ENCODE measurements at places on chromosomes 6 and 20.

DNA sequence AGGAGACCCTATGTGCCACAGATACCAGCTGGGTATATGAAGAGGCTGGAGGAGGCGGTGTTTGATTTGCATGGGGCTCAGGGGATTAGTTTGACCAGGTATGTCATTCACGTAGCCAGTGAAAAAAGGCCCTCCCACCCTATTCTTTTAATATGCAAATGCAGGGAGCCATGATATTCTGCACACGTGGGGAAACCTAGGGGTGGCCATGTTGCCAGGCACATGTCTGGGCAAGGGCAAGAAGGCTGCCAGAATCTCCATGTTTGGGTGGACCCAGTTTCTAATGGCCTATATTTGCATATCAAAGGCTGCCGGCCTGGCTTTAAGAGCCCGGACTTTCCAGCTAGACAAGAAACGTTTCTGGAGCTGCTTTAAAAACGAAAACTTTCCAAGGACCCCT lies 60.4 kb downstream of the SOX4 start:
- no peak for DNase-seq

GRCh38 chr20:41533537-41534136 lies 84.5 kb downstream of the CHD6 start:
- no peak for DNase-seq

GRCh38 chr6:776528-776931 lies 83.6 kb upstream of the EXOC2 start:
- no peak for DNase-seq

DNA sequence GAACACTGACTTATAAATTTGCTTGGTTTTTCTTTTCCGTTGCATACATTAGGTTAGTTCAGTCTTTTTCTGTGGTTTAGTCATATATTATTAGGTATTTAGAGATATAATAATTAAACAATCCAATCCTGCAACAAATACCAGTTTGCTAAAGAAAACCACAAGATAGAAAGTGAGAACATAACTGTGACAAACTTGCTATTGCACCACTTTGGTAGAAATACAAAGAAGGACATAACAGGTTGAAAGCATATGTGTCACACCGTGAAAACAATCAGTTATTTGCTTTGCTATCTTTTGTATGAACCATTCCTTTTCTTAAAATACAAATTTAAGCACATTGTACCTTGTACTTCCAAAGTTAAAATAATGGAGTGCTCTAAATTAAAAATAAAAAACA lies 42.0 kb upstream of the KCNQ5 start:
- DNase-seq: no peak

GRCh38 chr6:139895205-139895793 lies 520.9 kb upstream of the CITED2 start:
- DNase-seq: no peak

- DNase-seq: no peak
Measured at GRCh38 chr6:14489445-14489844, 371.9 kb downstream of the CD83 start.

DNA sequence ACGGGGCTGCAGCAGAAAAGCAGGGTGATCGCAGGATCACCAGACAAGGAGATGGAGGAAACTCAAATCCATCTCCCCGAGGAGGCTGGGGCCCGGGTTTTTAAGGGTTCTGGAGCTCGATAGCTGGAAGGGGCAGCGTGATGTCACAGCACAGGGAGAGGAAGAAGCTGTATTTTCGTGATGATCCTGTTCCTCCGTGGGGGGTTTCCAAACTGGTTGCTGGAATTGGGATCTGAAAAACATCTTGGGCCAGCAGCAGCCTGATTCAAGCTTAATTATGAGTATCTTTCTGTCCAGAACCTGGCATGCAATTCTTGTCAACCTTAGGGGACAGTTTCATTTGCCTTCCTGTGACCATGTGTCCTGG lies 4.1 kb downstream of the CST7 start:
- DNase-seq: peak; percentile 4

DNA sequence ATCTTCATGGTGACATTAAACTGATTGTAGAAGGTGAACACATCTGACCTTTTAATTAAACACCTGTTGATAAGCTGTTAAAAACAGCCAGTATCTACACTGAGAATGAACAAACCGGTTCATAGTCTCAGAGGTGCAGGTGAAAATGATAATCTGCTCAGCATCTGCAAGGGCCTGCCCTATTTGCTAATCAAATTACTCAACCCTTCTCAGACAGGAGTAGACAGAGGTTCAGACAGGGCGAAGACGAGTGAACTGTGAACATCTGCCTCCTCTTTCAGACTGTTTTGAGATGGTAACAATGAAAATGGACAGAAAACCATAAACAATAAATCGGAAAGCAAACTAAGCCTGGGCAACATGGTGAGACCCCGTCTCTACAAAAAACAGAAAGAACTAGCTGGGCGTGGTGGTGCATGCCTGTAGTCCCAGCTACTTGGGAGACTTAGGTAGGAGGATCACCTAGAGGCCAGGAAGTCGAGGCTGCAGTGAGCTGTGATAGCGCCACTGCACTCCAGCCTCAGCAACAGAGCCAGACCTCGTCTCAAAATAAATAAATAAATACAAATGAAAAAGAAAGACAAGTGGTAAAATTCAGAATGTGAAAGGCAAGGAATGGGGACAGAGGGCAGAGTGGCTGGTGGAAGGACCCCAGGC lies 55.9 kb downstream of the NINL start:
- DNase-seq: no peak

DNA sequence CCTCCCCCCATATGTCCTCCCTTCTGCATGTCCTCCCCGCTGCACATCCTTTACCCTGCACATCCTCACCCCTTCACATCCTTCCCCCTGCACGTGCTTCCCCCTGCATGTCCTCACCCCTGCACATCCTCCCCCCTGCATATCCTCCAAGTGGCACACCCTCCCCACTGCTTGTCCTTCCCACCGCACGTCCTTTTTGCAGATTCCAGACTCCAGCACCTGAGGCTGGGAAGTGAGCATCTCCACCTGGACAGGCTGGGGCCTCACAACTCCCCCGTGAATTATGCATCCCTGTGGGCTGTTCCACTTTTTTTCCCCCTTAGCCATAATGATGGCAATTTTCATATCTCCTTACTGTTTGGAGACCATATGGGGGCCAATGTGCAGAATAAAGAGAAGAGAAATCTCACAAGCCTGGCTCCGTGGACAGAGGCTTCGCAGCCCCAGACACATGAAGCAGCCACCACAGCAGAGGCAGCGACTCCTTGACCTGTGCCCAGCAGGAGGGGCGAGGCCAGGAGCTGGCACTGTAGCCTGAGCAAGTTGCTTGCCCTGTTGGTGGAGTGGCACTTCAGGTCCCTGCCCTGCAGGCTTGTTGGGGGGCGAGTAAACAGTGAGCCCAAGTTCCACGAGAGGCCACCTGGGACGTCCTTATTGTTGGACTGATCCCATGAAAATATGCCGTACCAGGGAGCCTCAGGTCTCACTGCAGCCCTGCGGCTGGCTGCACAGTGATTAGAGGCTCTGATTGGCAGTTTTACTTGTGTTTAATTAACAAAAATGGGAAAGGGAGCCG lies 113.1 kb downstream of the SYNDIG1 start:
- DNase-seq: no peak

- no peak for DNase-seq
Measured at GRCh38 chr20:1959156-1959555, 34.7 kb downstream of the PDYN start.

DNA sequence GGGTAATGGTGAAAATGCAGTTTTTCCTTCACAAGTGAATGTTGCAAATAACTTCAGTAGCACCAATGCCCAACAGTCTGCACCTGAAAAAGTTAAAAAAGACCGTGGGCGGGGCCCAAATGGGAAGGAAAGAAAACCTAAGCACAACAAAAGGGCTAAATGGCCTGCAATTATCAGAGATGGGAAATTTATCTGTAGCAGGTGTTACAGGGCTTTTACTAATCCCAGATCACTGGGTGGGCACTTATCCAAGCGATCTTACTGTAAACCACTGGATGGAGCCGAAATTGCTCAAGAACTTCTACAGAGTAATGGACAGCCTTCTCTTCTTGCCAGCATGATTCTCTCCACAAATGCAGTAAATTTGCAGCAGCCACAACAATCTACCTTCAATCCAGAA lies 64.8 kb upstream of the SMIM8 start:
- DNase-seq: no peak

DNA sequence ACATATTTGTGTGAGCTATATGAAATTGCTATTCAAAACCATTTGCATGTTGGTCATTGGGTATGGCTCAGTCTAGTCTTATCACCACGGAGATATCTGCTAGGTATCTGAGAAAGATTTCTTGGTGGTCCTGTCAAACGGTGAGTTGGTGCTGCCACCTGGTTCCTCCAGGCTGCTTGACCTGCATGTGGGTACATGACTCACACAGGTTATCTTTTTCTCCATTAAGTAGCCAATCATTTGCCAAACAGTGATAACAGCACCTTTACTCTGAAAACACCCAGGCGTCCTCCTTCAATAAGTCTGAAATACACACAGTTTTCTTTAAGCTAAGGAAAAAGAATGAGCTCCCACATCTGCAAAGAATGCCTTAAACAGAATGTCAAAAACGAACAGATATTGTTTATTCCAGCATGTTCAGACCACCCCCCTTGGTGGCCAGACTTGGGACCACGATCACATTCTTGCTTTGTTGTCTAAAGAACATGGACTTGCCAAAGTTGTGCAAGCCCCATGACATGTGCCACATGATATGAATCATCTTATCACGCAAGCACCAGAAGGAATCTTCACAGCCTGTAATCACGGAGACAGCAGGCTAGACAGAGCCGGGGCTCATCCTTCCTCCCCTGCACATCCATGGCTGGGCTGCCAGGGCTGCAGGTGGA lies 200.7 kb upstream of the THBS2 start:
- DNase-seq: no peak

DNA sequence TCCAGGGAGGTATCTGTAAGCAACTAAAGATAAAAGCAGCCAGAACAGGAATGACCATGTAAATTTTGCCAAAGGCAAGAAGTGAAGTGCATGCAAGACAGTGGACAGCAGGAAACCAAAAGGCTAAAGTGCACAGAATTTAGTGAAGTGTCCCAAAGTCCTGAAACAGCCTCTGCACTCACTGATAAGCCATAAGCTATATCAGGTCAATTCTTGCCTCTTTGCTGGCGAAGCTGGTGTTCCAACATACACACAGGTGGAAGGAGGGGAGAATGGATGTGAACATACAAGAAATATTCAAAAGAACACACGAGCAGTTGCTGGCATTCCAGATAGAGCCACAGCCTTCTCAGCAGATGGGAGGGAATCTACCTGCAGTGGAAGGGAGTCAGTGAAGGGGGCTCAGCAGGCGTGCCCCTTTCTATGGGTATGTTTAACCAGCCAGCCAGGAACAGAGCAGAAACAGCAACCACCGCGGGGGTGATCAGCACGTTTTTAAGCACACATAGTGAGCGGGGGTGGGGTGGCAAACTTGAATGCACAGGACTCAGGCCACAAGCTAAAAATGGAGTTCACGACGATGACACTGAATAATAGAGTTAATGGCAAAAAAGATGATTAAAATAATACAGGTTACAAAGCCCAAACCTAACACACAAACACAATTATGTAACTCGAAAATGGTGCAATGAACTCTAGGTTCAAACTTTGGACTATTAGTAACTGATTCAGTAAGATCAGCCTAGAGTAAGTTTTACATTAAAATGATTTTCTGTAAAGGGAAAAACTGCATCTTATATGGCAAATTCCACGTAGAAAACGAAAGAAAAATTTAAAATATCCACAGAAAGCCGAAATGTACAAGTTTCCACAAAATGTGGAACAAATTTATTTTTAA lies 1.2 kb downstream of the ECI2 start:
- DNase-seq: peak; percentile 71

DNA sequence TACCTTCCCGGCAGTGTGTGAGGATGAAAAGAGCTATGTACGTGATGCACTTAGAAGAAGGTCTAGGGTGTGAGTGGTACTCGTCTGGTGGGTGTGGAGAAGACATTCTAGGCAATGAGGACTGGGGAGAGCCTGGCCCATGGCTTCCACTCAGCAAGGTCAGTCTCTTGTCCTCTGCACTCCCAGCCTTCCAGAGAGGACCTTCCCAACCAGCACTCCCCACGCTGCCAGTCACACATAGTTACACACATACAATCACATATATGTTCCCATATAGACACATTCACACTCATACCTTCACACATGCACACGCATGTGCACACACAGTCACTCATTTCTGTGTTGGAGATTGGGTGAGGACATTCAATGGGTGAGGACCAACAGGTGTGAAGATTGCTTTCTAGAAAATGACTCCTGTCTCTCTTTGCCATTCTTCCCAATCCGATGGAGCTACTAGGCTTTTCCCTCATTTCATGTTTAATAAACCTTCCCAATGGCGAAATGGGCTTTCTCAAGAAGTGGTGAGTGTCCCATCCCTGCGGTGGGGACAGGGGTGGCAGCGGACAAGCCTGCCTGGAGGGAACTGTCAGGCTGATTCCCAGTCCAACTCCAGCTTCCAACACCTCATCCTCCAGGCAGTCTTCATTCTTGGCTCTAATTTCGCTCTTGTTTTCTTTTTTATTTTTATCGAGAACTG lies 30.4 kb downstream of the SRSF3 start:
- DNase-seq: no peak

DNA sequence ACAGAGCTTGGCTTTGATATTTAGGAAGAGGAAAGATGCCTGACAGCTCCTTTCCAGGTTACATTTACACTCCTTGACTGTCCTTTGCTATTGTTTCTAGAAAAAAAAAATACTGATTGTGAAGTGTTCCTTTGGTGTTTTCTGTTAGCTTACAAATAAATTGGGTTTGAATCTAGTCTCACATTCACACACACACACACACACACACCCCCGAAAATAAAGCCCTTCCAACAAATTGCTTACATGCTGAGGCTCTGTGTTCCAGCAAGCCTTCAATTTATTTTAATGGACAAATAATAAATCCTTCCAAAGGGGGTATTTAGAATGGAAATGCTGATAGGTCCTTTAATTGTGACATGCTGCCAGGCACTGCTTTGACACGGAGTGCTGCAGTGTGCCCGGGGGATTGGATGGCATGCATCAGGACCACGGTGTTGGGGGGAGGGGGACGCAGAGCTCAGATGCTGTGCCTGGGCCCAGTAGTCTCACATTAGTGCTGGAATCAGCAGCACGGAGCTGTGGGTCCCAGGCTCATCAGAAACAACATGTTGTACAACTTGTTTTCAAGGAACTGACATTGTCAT lies 199.9 kb downstream of the CD83 start:
- DNase-seq: no peak

DNA sequence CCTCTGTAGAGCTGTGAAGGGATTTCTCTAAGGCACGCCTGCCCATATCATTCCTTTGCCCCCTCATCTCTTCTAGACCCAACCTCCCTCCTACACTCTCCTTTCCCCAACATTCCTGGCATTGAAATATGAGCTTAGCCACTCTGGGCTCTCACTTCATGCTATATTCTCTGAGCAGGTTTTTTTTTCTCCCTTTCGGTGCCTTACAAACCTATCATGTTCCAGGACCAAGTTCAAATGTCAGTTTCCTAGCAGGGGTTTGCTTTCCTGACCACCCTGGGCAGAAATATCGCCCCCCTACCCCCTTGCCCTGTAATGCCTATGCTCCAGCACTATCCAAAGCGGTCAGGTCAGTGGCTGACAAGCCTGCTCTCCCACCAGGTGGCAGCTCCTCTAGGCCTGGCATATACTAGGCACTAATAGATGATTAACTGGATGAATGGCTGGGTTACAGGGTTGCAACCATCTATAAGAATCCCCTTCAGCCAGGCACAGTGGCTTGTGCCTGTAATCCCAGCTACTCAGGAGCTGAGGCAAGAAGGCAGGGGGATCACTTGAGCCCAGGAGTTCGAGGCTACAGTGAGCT lies 25.7 kb upstream of the AAR2 start:
- DNase-seq: no peak

GRCh38 chr6:109872968-109873545 lies 105.1 kb upstream of the GPR6 start:
- no peak for DNase-seq
